Right atrium auricular region (tissue), 2 donors: ENCODE measurements at places on chromosomes 3 and 15. TPM values are rescaled to one million over a fixed set of nuclear protein-coding genes. Genes with fewer than 3 reads are reported as not detected.

ITIH1 gene
- total RNA-seq, result not detected

RBP2 gene
- not detected for total RNA-seq

ROPN1B gene
- total RNA-seq, result 3.9 TPM

CCDC51 gene
- total RNA-seq, result 9.2 TPM

GRCh38 chr3:140540262-140540661 is 137.6 kb upstream of the TRIM42 start:
- DNase-seq, result no peak

DNA sequence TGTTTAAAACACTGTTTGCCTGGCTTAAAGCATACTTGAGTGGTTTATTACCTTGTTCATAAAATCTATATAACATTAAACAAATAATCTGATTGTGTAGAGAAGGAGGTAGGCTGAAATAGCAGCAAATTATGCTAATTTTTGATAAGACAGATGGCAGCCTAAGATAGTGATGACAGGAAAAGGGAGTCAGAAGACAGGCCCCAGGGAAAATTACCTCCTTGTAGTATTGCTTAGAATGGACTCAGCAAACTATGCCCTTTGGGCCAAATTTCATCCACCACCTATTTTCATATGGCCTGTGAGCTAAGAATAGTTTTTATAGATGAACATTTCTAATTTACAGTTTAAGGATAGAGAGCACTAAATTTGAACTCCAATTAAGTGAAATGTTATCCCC is 37.8 kb downstream of the CHD2 start:
- DNase-seq, result no peak

DNA sequence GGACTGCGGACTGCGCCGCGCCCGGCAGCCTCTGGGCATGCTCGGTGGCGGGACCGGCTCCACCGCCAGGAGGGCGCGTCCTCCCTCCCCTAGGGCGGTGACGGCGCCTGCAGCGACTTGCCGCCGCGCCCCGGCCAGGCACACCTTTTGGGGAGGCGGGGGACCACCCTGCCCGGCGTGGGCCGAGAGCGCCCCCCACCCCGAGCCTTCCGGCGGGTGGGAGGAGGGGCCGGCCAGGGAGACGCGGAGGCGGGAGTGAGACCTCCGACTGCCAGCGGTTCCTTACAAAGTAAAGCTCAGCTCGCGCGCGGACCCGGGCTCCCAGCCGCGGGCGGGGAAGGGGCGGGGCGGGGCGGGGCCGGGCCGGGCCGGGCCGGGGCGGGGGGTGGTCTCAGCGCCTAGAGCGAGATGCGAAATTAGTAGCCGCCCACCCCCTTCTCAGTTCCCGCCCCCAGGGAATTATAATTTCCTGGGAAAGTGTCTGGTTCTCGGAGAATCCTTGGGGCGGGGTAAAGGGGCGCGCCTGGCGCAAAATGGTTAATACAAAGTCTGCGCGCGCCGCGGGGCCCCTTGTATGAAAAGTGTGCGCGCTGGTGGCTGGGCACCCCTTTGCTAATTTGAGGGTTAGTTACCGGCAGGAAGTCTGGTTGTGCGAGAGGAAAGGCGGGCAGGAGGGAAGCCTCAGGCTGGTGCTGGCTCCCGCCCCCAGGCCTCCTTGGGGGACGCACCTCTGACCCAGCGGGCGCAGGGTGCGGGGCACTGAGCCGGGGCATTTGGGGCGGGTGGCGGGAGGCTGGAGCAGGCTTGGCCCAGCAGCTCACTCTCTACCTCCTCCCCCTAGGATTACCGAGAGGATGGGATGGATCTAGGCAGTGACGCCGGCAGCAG is 224.8 kb upstream of the IL12A start:
- DNase-seq, result peak; percentile 67

GRCh38 chr3:172074586-172074985 is 35.2 kb downstream of the FNDC3B start:
- peak; percentile 64 for DNase-seq

- no peak for DNase-seq
These were observed 48.1 kb upstream of the SEMA6D start for GRCh38 chr15:47669221-47669620.

DNA sequence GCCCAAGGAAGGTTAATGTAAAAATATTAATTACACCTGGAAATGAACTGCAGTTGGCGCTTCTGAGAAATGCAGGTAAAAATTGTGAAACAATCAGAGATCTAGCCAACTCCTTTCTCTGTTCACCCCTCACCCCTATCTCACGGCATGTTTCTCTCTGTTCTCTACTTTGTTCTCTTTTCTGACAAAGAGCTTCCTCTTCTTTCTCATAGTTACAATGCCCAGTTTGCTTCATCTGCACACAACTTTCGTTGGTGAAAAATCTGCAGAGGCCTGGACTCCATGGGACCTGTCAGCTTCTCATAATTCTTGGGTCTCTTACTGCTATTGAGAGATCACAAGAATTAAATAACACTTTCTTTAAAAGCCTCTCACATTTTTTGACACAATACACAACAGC is 212.9 kb upstream of the LRRN1 start:
- DNase-seq, result no peak

- no peak for DNase-seq
These were observed 102.9 kb downstream of the ADCY5 start for GRCh38 chr3:123346021-123346420.

DNA sequence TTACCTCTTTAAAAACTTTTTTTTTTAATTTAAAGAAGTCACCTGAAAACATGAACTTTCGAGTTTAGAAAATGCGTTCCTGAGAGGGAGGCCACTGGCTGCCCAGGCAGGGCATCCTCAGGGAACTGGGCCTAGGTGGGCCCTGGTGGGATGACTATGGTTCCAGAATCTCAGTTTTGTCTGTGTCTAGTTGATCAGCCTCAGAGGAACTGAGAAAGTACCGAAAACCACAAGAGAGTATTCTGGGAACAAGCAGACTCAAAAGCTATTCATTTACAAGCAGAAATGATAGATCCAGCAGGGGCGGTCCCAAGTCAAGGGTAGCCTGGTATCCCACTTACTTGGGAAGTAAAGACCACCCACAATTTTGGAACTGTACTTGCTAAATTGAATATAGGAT is 10.5 kb downstream of the WWTR1 start:
- DNase-seq, result no peak
